ENCODE measurements at places on chromosomes 6 and 20. TPM values are rescaled to one million over a fixed set of nuclear protein-coding genes. Genes with fewer than 3 reads are reported as not detected.

The RHAG gene
- total RNA-seq, result not detected

The BPIFB2 gene
- total RNA-seq, result not detected

The LRRC1 gene
- 10.2 TPM for total RNA-seq

The TNF gene
- 0.24 TPM for total RNA-seq

The NKAIN2 gene
- not detected for total RNA-seq

The SLC17A3 gene
- total RNA-seq, result not detected

DNA sequence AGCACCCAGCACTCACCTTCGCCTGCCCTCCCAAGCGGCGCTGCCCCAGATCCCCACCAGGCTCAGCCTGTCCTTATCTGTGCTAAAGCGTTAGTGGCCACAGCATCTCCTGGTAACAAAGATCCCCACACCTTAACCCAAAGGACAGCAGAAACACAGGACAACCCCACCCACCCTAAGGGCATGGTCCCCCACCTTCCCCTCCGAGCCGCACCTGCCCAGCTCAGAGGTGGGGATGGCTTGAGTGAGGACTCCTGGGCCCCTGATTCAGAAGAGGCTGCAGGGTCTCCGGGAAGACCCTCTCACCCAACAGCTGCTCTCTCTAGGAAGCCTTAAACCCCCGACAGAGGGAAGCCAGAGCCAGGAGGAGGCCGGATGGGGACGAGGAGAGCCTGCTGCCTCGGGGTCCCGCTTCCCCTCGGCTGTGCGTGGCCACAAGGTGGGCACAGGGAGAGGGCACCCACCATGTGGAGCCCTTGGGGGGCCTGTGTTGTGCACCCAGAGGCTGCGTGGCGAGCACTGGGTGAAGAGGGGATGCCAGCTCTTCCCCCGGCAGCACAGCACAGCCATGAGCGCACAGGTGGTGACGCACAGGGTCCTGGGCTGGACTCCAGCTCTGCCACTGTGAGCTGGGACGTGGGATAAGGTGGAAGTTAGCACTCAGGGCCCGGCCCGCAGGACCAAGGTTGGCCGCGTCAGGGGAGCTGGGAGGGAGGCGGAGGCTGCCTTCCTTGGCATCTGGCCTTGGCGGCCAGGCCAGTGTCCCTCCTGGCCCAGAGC is 31.9 kb upstream of the MRGBP start:
- no peaks in the 10 kb centered on the region for H3K27me3 ChIP-seq
- H3K27ac ChIP-seq, result no peak overlapping the region
- H3K4me1 ChIP-seq, result peaks cover 9% of the 10 kb centered on the region
- H3K36me3 ChIP-seq, result no peaks in the 10 kb centered on the region
- no peak for DNase-seq

Measured in ovary (tissue), 10 donors.